ENCODE measurements at places on chromosomes 4 and X.

GRCh38 chr4:128844931-128845330 is 35.4 kb downstream of the JADE1 start:
- no peak for DNase-seq

GRCh38 chr4:84024405-84024804 is 474.7 kb downstream of the NKX6-1 start:
- DNase-seq: no peak

GRCh38 chrX:10966057-10966456 is 145.1 kb upstream of the HCCS start:
- DNase-seq: no peak

DNA sequence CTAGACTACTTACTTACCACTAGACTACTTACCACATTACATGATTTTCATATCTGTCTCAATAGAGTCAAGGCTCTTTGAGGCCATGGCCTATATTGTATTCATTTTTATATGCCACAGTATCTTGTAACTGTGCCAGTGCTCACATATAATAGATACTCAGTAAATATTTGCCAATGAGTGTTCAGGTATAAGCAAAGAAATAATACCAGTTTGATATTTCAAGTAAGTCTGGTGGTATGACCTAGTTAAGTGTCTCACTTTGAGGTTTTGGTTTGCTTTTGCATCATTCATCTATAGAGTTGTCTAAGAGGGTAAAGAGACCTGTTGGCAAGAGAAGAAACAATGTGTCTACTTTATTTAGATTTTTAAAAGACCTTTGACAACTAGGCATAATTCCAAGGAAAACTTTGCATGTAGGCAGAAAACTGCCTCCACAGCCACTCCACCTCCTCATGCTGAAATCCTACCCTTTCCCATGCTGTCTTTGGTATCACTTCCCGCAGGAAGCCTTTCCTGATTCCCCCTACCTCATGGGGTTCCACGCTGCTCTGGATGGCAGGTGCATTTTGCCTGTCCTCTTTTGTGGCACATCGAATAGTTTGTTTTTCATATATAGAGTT is 91.3 kb upstream of the KLHL13 start:
- DNase-seq: no peak

GRCh38 chrX:614136-614535 is 16.5 kb upstream of the SHOX start:
- DNase-seq: no peak

GRCh38 chr4:156390599-156391324 is 437.1 kb upstream of the CTSO start:
- no peak for DNase-seq
